Nephron progenitor cell (in vitro differentiated cells): ENCODE measurements at places on chromosomes 7 and 10.
A peak's percentile ranks its signal among the peaks of the same experiment; 100 is the strongest.

GRCh38 chr10:93911866-93912265, 18.1 kb downstream of the SLC35G1 start:
- DNase-seq, result no peak

GRCh38 chr7:26156451-26157420, 4.7 kb downstream of the NFE2L3 start:
- DNase-seq, result no peak

GRCh38 chr10:13654846-13655245, 68.1 kb downstream of the PRPF18 start:
- no peak for DNase-seq

GRCh38 chr10:62893036-62893435, 76.9 kb upstream of the EGR2 start:
- no peak for DNase-seq

DNA sequence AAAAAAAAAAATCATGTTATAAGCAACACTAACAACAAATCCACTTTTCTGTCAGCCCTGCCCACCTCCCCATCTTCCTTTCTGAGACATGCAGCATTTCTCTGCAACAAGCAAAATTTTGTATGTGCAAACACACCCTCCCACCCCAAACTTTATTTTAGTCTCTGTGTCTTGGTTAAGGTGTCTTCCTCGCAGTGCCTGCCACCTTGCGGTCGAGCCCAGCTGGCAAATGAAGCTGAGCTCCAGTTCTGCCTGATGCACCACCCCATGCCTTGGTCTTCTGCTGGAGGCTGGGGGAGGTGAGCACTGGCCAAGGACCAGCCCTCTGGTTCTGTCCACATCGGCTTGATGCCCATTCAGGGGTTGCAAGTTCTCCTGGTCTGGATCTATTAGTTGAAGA, 206.3 kb downstream of the MGMT start:
- no peak for DNase-seq

DNA sequence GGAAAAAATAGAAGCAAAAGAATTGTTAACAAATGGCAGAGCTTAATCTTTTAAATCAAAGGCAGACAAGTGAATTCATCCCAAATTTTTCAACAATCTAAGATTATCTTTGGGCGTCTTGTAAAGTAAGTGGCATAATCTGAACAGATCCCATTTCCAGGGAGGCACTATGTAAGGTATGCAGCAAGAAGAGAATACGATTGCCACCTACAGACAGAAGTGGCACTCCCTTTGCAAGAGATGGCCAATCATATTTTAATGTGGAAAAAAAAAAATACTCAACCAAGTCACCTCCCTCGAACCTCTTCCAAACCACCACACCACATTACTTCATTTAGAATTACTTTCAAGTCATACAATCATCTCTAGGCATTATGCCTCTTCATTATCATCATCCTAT, 4.0 kb downstream of the GFRA1 start:
- DNase-seq, result no peak

DNA sequence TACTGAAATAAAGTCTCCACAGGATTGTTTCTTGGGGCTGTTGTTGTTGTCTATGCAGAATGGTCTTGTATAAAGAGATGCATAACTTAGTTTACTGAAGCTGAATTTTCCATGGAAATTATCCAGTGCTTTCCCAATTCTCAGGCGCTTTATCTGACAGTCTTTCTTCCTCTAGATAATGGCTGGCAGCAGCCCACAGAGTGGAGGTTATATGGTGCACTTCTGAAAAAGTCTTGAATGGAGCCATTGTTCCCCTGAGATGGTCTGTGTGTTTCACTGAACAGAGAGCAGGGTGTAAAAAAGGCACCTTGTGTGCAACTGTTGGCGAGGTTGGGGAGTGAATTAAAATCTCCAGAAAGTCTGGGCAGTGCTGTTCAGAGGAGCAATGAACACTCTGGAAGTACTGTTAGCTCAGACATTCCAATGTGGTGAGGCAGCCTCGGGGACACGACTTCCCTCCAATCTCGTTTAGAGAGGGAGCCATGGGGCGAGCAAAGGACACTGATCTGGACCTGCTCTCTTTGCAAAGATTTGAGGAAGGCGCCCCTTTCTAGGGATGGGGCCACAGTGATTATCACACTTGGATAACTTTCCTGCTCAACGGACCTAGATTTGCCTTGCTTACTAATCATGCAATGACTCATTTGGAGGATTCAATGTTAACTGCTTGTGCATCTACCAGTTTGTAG, 2.0 kb upstream of the PLCE1 start:
- DNase-seq, result peak; percentile 15

DNA sequence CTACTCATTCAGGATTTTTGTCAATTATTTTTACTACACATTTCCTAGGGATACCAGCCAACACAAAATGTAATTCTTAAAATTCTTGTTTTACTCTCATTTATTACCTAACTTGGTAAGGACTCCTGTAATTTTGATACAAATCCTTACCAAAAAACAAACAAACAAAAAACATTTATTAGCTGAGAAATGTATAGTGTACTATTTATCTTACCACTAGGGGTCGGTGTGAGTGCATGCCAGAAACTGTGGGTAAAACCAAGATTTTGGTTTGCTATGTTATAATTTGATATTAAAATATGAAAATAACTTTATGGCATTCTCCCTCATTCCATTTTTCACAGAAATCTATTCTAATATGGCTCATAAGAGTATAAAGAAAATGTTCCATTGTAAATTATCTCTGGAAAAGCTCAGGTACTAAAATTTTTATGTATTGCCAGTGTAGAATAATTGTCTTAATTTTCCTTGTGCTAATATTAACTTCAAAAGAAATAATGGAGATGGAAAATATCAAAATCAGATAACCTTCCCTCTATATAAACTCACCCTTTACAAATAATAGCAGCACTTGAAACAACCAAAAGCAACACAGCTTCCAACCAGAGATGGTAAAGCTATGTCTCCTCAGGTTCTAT, 290.8 kb upstream of the PCDH15 start:
- peak; percentile 6 for DNase-seq

- DNase-seq, result no peak
Measured at GRCh38 chr7:144782883-144783282, 53.0 kb downstream of the TPK1 start.

- no peak for DNase-seq
Measured at GRCh38 chr7:105734233-105734632, 142.2 kb downstream of the ATXN7L1 start.

DNA sequence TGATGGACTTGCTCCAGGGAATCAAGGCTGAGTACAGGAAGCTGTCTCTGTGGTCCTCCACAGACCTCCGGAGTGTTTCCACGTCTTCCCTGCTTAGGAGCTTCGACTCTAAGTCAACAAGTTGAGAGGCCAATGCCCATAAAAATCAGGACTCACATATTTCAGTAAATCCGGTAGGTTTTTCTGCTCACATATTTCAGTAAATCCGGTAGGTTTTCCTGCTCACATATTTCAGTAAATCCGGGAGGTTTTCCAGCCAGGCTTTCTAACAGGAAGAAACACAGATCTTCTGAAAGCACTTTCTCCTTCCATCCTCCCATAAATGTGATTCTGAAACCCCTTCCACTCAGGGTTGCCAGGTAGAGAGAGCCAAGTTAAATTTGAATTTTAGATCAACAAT, 340.1 kb upstream of the SHH start:
- DNase-seq, result no peak

GRCh38 chr7:74149603-74150002, 24.6 kb upstream of the EIF4H start:
- DNase-seq, result no peak

DNA sequence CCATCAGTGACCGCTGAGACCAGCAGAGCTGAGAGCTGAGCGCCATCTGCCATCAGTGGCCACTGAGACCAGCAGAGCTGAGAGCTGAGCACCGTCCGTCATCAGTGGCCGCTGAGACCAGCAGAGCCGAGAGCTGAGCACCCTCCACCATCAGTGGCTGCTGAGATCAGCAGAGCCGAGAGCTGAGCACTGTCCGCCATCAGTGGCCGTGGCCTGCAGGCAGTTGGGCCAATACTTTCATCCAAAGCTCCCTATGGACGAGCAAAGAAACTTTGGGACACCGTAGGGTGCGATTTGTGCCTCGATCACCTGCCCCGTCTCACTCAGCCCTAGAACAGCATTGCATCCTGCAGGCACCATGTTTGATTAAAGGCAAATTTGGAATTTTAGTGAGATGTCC, 265.8 kb downstream of the DNAJB6 start:
- DNase-seq, result no peak

GRCh38 chr7:98669329-98670000, 52.4 kb downstream of the NPTX2 start:
- DNase-seq, result no peak

DNA sequence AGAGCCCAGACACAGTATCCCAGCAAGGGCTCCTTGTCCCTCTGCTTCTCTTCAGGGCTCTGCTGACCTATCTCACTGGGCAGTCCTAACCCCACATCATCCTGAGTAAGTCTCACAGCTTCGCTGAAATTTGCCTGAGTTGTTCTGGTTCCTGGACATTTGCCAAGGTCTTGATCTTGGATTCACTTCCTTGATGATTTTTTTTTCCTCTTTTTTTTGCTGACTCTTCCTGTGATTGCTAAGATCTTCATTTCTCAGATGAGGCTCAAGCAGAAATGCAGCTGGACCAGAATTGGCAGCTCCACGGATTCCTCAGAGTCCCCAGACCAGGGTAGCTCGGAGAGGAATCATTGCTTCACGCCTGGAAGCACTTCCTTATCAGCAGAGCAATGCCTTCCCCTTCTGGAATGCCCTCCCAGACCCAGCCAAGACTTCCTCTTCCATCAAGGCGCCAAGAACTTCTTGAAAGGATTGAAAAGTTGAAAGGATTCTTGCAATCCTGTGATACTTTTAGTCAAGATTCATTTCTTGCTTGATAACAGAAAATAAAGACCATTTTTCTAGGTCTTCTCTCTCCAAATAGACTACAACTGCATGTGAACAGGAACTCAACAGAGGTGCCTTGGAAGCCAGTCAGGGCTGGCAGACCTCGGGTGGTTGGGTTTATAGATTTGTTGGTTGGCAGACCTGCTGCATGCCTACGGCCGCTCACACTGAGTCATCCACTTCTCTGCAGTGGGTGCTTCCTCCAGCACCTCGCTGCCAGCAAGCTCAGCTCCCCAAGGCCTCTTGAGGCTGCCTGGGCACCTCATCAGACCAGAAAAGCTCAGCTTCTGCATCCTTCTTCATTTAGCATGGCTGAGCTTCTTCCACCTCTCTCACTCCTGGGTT, 8.8 kb upstream of the AFAP1L2 start:
- DNase-seq, result no peak

DNA sequence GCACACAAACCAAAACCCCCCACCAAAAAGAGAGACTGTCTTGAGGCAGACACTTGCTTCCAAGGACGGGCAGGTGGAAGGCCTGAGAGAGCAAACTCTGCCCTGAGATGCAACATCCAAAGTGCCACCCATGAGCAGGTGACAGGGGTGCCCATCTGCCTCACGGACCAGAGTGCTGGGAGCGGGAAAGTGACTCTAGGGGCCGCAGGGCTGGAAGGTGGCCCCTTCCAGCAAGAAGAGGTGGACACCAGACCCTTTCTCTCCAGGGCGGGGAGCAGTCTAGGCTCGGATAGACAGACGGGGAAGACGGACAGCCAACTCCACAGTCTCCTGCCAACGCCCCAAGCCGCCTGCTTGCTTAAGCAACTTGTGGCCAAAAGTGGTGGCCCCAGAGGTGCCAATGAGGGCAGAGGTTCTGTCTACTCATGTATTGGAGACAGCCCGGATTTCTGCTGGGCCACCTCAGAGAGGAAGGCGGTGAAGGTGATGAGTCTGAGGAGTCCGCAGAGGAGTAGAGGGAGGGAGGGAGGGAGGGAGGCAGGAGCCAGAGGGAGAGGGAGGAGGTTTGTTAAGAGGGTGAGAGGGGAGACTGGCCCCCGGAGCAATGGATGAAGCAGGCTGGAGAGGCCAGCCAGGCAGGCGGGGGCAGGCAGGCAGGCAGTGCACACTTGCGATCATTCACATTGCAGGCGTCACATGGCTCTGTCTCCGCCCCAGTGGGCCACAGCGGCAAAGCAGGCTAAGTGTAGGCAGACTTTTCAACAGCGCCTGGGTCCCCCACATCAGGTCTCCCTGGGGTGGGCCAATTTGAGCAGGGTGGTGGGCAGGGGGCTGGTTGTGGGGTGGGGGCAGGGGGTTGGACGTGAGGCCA, 65.6 kb downstream of the SLC29A4 start:
- no peak for DNase-seq
